Fibroblast of the aortic adventitia (primary cell): ENCODE measurements at places on chromosomes 2 and 18. TPM values are rescaled to one million over a fixed set of nuclear protein-coding genes. Genes with fewer than 3 reads are reported as not detected.

Gene C2orf15
- not detected in 2 replicates for total RNA-seq

Gene RIT2
- not detected in 2 replicates for total RNA-seq

Gene EPB41L3
- 28.0 and 37.3 TPM in 2 replicates for total RNA-seq

Gene C2orf72
- total RNA-seq: not detected in 2 replicates

Gene PID1
- total RNA-seq: 0.57 and 13.0 TPM in 2 replicates

Gene AQP4
- not detected in 2 replicates for total RNA-seq

Gene NEU2
- total RNA-seq: not detected in 2 replicates

Gene CAPN14
- 0.09 and 0.16 TPM in 2 replicates for total RNA-seq

Gene SOWAHC
- total RNA-seq: 9.3 and 14.6 TPM in 2 replicates

Gene SPHKAP
- total RNA-seq: 0.09 TPM in 1 of 2 replicates, not detected in the other

Gene SOCS6
- total RNA-seq: 26.2 and 36.7 TPM in 2 replicates

Gene TMEM178A
- total RNA-seq: 0.36 TPM in 1 of 2 replicates, not detected in the other

Gene TCF23
- 2.3 TPM in 1 of 2 replicates, not detected in the other for total RNA-seq

Gene CLEC4F
- not detected in 2 replicates for total RNA-seq

Gene UGT1A6
- total RNA-seq: 0.09 TPM in 1 of 2 replicates, not detected in the other

Gene PRADC1
- total RNA-seq: 8.6 and 15.0 TPM in 2 replicates

Gene ANKRD23
- total RNA-seq: 2.3 and 6.0 TPM in 2 replicates

Gene CYS1
- total RNA-seq: 3.2 and 7.0 TPM in 2 replicates

Gene AGXT
- total RNA-seq: not detected in 2 replicates

Gene ABCA12
- total RNA-seq: 0.08 and 0.09 TPM in 2 replicates
